SK-N-MC (cell line): ENCODE measurements at places on chromosomes 7 and 10.

DNA sequence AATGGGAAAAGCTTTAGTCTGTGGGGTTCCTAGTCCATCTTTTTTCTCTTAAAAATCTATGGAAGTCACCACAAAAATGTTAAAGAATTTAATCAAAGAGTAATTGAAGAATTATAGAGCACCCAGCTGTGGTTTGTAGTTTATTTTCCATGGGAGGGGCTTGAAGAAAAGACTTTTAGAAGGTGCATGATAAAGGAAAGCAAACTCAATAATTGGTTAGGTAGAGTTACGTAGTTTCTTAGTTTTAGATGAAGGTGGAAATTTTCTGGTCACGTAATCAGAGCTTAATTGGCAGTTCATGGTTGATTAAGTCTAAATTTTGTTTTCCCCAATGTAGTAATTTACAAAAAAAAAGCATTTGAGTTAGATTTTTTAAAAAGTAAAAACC, 724 bp downstream of the ZNF107 start:
- DNase-seq = no peak

- no peak for DNase-seq
These were observed 307.9 kb upstream of the AOAH start for GRCh38 chr7:37032258-37032601.

DNA sequence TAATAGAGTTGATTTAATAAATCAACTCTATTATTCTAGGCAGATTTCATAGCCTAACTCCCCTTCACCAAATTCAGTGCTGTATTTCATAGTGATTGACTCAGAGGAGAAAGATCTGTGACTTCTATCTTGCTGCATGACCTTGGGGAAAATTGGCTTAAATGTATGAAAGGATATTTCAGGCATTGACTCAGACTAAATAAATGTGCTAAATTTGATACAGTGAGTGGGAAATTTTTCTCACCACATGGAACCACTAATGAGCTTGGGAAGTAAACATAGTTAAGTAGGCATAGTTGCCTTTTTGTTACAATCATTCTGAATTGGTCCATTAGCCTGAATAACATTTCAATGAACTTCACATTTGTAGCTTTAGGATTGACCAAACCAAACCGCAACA, 89.0 kb upstream of the PRPS1L1 start:
- no peak for DNase-seq

GRCh38 chr10:75611993-75612372, 180.6 kb downstream of the LRMDA start:
- DNase-seq = no peak

DNA sequence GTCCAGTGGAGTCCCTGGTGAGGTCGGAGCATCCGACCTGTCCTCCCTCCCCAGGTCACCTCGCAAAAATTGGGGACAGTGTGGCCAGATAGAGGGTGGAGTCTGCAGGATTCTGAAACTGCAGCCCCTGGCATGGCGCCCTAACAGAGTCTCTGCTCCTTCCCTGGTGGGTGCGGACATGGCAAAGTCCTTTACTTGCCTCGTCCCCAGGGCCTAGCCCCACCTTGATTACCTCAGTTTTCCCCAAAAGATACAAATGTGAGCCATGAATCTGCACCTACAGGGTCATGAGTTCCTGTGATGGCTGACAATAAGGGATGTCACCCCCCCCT, 47.7 kb downstream of the NPVF start:
- no peak for DNase-seq

GRCh38 chr10:63421591-63421990, 44.2 kb downstream of the JMJD1C start:
- no peak for DNase-seq

GRCh38 chr7:88760136-88760515, 626 bp downstream of the ZNF804B start:
- no peak for DNase-seq

DNA sequence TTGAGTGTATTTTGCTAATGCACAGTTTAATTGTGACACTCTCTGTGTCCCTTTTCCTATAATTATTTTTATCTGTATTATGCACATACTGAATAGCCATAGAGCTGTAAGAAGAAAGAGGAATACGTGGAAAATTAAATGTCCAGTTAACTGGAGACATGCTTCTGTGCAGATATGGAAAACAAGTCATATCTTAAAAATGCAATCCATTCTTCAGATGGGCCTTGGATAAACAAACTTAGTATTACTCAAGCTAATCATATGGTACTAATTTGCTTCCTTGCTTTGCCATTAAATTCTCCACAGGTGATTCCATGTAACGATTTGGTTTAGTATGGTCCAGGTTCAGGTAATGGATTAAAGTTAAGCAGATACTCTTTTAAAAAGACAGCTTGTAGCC, 201.2 kb upstream of the CELF2 start:
- DNase-seq = no peak

DNA sequence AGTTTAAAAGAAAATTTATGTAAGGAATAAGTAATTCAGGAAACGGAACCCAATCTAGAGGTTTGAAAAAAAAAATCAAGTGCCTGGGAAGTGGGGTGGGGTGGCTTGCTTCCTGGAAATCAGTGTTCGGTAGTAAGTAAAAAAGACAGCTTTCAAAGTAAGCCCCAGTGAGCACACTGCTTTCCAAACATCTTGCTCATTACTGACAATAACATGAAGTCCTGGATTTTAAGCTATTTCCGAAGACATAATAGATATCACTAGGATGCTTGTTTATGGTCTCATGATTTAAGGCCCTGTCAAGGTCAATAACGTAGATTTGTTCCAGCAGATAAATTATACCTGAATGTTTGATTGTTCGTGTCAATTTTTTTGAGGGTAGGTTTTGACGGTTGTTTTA, 1.3 kb downstream of the STAMBPL1 start:
- DNase-seq = no peak

- DNase-seq = no peak
These were observed 172.5 kb downstream of the PRKAG2 start for GRCh38 chr7:151704299-151704959.

- no peak for DNase-seq
These were observed 11.5 kb upstream of the MICU1 start for GRCh38 chr10:72637398-72637857.

GRCh38 chr7:147485660-147486210, 1104.8 kb upstream of the C7orf33 start:
- no peak for DNase-seq

DNA sequence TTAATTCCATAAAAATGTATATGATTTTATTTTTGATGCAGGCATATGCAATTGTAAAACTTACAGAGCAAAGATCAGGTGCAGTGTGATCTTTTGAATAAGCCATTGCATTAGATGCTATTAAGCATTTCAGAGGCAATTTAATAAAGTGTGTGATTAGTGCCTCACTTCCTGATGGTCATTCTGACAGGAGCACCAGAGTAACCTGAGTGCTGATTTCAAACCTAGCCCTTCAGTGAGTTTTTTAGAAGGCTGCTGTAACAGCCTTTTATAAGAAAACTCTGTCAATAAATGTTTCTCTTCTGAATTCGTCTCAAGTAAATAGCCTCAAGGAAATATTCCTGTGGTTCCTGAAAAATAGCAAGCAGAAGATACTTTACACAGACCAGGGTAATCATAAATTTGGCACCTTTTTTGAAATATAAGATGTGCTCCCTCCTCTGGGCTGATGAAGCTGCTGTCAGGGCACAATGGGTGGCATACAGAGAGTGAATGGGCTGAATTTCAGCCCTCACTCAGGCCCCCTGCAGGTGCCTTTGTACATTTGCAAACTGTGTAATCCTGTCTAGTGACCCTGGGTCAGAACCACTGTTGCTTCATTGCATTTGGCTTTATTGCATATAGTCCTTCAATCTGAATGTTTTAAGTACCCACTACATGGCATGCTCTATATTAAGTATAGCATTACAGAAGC, 193.7 kb upstream of the CSTF2T start:
- no peak for DNase-seq

GRCh38 chr7:124662937-124663336, 102.7 kb downstream of the GPR37 start:
- DNase-seq = no peak

DNA sequence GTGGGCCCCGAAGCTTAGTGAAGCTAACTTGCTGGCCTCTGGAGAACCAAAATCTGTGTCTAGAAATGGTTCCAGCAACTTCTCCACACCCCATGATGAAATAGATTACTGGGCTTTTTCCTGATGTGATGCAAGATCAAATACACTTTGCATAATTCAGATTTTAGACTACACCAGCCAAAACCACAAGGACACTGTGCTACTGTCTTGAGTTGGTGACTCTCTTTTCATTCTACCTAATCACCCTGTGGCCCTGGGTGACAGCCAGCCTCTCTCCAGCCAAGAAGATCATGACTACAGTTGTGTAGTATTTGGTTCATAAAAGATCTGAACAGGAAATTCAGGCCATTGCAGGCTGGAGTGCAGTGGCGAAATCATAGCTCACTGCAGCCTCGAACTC, 22.2 kb downstream of the AZGP1 start:
- DNase-seq = no peak

DNA sequence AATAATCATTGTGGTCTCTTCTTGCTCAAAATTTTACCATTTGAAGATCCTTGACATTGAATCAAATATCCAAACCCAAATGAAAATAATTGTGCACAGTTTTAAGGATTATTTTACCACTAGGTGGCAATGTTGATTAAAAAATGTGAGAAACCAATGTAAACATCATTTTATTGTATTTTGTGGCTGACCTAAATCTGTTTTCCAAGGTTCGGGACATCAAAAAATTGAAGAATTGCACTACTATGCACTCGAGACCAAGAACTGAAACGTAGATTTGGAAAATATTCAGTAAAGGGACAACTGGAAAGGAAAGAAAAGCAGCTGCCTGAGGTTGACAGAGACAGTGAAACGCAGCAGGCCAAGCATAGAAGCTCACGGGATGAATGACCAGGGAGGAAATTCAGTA, 259.3 kb downstream of the SNX13 start:
- DNase-seq = peak; percentile 34

GRCh38 chr10:108412323-108412722, 1247.8 kb upstream of the SORCS1 start:
- DNase-seq = no peak

DNA sequence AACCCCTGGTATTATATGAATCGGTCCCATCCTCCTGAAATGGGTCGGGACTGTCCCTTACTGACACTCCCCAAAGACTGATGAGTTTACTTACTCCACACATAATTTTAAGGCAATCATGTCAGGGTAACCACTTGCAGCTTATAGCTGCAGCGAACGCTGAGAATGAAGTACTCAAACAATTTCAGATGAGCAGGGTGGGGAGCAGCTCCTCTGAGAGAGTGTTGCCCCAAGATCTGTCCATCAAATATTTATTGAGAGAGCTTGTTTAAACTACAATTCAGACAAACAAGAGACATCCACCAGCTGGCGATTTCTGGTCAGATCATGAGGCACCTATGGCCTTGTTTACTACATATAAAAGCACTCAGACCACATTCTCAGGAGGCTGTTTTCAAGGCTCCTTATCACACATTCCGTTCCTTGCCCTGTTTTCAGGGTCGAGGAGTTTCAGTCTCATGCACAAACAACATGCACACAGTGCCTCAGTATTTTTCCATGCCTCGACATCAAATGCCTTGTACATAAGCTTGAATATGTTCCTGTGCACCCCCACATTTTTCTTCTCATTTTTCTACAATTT, 80.1 kb downstream of the THSD7A start:
- no peak for DNase-seq

- no peak for DNase-seq
These were observed 9.3 kb upstream of the CAMK2B start for GRCh38 chr7:44334734-44335097.

- no peak for DNase-seq
These were observed 129.6 kb upstream of the CCDC6 start for GRCh38 chr10:60035984-60036383.

- no peak for DNase-seq
These were observed 453 bp downstream of the URGCP start for GRCh38 chr7:43905956-43906330.

GRCh38 chr10:73244866-73245477, 2.1 kb downstream of the DNAJC9 start:
- no peak for DNase-seq

DNA sequence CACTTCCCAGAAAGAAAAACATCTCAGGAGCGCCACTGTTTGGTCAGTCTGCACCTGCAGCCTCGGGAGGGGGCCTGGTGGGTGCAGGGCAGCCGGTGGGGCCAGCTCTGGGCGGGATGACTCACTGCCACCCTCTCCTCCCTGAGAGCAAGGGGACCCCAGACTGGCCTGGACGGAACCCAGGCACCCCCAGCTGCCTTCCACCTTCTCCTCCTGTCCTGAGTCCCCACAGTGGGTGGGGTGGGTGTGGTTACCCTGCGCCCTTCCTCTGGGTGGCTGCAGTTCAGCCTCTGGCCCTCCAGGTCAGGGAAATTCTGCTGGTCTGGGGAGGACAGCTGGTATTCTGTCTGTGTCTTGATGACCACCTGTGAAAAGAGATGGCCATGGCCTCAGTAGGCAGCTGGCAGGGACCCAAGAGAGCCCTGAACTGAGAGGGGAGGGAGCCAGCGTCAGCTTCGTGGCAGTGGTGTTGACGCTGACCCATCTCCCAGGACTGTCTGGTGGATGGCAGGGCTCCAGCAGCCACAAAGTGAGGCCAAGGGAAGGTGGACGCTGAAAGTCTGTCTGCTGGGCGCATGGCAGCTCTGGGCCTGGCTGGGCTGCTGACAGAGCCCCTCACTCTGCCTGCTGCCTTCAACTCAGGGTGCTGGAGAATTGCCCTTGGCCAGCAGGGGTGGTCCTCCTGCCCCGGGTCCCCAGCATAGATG, 8.9 kb downstream of the CALY start:
- no peak for DNase-seq

DNA sequence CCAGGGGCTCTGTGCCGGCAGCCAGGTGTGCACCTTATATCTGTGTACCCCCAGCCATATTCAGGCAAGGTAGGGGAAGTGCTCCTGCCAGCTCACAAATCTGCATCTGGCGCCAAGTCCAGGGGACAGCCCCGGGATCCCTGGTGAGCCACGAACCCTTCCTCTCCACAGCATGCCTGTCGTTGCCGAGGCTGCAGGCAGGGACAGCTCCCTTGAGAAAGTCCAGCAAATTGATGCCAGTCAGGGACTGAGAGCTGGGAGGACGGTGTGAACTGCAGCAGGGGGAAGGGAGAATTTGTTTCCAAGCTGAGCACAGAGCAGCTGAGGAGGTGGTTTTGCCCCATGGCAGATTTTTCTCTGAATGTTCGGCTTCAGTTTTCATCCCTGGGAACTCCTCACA, 919 bp downstream of the PLA2G12B start:
- no peak for DNase-seq

DNA sequence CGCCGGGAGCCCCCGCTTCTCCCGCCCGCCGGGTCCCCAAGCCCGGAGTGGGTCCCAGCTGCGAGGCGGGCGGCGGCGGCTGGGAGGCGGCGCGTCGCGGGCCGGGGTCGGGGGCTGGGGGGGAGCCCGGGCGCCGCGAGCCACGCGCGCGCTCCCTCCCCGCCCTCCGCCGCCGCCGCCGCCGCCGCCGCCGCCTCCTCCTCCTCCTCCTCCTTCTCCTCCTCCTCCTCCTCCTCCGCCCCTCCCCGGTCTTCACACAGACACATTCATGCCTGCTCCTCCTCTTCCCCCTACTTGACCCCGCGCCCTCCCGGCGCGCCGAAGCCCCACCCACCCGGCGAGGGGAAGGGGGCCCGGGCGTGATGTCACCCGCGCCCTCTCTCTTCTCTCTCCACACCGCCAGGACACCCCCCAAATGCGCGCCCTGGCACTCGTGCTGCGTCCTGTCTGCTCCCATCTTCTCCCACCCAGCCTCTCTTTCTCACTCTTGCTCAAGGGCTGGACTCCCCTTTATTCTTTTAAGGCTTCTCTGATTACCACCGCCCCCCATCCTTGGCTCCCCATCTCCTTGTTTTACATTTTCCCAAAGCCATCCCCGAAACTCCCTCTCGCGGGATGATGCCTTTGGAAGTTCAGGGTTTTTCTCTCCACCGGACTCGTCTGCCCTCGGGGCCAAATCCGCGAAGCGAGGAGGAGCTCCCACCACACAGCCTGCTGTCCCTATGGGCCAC, 967 bp upstream of the GLI3 start:
- no peak for DNase-seq
